ENCODE measurements at places on chromosomes 4 and X. TPM values are rescaled to one million over a fixed set of nuclear protein-coding genes. Genes with fewer than 3 reads are reported as not detected.

The TMEM271 gene
- total RNA-seq = not detected

The AWAT2 gene
- not detected for total RNA-seq

The SOX3 gene
- not detected for total RNA-seq

The UGT2B11 gene
- not detected for total RNA-seq

The PLA2G12A gene
- 26.9 TPM for total RNA-seq

The GPRASP1 gene
- total RNA-seq = 11.1 TPM

The KLB gene
- total RNA-seq = not detected

The DCHS2 gene
- total RNA-seq = 0.71 TPM

The PPARGC1A gene
- total RNA-seq = 20.7 TPM

The CXCL8 gene
- total RNA-seq = 3.1 TPM

The BLTP1 gene
- 67.7 TPM for total RNA-seq

The NPY1R gene
- total RNA-seq = 61.9 TPM

The CCNB3 gene
- total RNA-seq = 1.4 TPM

The TEX13C gene
- total RNA-seq = not detected

The CABS1 gene
- not detected for total RNA-seq

The MEPE gene
- not detected for total RNA-seq

The C4orf51 gene
- total RNA-seq = not detected

The MED14 gene
- 36.8 TPM for total RNA-seq

The CXCL5 gene
- 0.14 TPM for total RNA-seq

The AKAP4 gene
- total RNA-seq = not detected

The PNMA6F gene
- not detected for total RNA-seq

The BGN gene
- total RNA-seq = 392 TPM

The PABPC1L2B gene
- total RNA-seq = not detected

The SLC38A5 gene
- 9.2 TPM for total RNA-seq

The ANXA10 gene
- total RNA-seq = not detected

The YY2 gene
- 2.5 TPM for total RNA-seq

Measured in posterior vena cava (tissue), 2 donors.